ENCODE measurements at places on chromosomes 12 and 14.

DNA sequence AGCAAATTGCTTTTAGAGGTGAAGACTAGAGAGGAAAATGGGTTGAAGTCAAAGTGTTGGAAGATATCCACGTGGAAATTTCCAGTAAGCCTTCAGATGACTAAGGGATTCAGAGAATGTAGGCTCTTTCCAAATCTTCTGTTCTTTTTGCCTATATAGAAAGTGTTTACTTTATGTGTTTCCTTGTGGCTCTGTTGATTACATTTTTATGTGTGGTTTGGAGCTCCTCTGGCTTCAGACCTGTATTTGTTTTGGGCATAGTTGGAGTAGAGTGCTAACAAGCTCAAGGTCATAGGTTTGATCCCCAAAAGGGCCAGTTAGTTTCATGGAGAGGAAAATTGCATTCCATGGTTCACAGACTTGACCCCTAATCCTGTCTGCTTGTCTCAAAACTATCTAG lies 91.9 kb downstream of the IGF1 start:
- DNase-seq, result no peak

- DNase-seq, result no peak
Observed at GRCh38 chr14:85542623-85543022, 12.7 kb downstream of the FLRT2 start.

DNA sequence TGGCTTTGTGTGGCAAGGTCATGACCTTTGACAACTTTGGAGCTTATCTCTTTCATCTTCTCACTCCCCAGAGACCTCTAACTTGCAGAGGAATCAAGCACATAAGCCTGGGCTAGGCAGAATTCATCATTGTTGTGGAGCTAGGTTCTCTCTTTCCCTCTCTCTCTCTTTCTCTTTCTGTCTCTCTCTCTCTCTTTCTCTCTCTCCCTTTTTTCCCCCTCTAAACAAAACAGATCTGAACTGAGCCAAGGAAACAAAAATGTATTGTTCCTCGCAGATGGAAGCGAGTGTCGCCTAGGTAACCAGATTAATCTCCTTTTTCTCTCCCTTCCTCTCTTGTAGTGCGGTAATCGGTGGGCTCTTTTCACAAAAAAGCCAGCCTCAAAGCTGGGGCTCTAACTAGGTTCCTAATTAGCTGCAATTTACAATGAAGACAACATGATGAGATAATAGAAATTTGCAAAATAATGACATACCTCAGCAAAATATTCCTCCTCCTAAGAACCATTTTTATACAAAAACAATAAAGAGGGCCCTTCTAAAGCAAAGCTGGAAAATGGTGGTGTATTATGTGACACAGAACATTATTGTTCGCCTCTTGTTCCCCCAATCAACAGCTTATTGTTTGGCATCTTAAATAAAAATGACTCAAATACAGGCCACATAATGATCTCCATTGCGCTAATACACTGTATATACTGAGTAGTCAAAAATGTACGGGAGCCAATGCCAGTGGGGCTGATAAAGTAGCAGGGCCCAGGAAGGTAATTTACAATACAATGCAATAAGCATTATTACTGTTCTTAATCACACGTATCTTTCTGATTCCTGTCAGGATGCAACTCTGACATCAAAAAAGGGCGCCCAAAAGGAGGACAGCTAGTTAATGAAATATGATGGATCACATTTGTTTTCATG lies 65.7 kb upstream of the SOX5 start:
- no peak for DNase-seq

DNA sequence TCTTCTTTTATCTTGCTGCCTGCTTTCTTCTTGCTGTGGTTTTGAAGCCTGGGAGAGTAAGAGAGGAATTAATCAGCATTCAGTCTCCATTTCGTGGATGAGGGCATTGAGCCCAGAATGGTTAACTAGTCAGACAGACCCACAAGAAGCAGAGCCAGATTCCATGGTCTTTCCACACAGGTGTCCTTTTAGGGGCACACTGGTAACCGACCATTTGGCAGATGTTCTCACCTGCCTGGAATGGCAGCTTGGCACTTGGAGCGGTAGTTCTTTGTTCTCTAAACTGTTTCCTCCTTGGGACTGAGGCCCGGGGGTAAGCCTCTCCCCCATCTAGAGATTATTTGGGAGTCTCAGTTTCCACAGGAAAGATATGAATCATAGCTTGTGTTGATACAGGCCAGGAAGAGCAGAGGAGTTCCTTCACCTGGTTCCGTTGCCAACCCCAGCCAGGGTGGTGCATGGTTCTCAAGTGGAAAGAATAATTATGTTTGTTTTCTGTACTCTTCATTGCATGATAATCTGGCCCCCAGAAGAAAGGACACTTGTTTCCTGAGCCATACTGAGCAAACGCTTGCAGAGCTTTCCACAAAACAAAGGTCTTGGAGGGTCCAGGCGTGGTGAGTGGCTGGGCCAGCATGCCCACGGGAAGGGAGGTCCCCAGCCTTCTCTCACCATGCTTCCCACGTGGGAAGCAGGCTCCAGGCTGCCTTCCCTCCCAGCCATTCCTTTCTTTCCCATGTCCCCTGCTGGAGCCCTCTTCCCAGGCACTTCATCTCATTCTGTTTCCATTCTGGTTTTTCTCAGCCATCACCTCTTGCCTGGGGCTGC lies 2.0 kb upstream of the KRT75 start:
- no peak for DNase-seq

- DNase-seq, result no peak
Observed at GRCh38 chr14:23604675-23605170, 26.1 kb upstream of the JPH4 start.

DNA sequence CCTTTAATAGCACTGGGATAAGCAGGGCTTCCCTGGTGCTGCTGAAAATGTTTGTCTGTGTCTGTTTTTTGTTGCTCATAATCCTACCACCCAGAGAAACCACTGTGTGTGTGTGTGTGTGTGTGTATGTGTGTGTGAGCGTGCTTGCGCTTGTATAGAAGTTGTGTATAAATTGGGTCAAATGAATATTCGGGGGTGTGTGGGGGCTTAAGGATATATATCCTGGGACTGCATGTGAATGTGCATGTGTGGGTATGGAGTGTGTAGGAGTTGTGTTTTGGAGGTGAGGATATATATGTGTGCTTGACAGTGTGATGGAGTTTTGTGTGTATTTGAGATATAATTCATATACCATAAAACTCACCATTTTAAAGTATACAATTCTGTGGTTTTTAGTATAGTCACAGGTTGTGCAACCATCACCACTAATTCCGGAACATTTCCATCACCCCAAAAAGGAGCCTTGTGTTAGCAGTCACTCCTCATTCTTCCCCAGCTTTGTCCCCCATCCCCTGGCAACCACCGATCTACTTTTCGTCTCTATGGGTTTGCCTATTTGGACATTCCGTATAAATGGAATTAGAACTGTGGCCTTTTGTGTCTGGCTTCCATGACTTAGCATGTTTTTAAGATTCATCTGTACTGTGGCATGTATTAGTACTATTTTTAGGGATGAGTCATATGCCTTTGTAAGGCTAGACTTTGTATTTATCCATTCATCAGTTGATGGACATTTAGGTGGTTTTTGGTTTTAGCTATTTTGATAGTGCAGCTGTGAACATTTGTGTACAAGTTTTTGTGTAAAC lies 25.6 kb downstream of the TCTN1 start:
- DNase-seq, result no peak

GRCh38 chr14:74551001-74551400 lies 57.4 kb downstream of the ISCA2 start:
- DNase-seq, result no peak
